ENCODE measurements at places on chromosomes 1 and 21. TPM values are rescaled to one million over a fixed set of nuclear protein-coding genes. Genes with fewer than 3 reads are reported as not detected.

DNA sequence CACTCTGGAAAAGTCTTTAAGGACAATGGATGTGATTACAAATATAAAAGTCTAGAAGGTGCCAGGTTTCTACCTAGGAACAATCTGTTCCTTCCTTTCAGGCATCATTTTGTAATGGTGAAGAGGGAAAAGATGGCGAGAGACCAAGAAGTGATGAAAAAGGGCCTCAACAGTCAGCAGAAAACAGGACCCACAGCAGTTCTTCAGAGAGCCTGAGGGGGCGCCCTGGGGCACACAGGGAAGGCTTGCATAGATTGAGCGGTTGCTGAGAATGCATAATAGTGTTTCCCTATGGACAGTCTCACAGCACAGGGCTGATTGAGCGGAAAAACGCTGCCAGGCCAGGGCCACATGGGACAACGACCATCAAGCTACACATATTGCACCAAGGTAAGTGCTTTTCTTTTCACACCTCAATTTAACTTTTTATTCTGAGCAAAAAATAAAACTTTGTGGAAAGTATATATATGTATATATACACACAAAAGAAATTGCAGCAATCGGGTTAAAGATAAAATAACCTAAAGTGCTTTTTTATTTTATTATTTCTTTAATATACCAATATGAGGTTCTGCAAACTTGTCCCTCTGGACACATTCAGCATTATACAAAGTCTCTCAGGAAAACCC lies 3.1 kb upstream of the YRDC start:
- H3K4me3 ChIP-seq: no peak overlapping the region
- H3K36me3 ChIP-seq: no peaks in the 10 kb centered on the region
- H3K27ac ChIP-seq: peak overlapping the region; percentile 65
- H3K27me3 ChIP-seq: no peaks in the 10 kb centered on the region
- peaks cover 31% of the 10 kb centered on the region for H3K4me1 ChIP-seq

DNA sequence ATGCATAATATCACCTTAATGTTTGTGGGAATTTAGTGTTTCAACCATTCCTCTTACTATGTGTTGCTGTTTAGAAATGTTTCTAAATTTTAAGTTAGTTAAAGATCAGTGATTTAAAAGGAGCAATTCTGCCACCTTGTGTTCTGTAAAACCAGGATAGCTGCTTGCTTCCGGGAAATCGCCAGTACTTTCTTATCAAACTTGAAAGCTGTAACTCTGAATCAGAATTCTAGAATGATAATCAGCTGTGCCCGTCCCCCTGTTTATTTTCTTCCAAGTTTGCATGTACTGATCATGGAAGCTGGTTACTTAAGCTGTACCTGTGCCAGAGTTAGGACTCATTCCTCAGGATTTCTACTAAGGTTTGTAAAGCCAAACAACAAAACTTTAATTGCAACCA lies 656.4 kb downstream of the LTN1 start:
- H3K27me3 ChIP-seq: no peaks in the 10 kb centered on the region
- no peak for DNase-seq
- H3K27ac ChIP-seq: peak overlapping the region; percentile 6

DNA sequence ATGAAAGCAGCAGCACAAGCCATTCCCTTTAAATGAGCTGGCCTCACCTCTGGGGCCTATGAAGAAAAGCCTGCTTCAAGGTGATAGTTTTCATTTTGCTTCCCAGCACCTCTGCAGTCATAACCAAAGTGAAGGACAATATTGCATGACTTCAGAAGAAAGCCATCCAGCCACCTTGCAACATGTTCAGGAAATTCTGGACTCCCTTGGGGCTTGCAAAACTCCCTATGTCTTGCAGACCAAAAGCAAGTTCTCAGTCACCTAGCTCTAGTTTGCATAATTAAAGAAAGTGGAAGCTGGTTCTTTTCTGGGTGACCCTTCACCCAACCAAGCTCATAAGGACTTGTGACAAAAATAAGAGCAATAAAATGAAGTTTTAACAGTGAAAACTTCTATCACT lies 87.6 kb downstream of the GFI1 start:
- peaks cover 4% of the 10 kb centered on the region for H3K36me3 ChIP-seq
- no peak overlapping the region for H3K27ac ChIP-seq
- no peak overlapping the region for H3K4me3 ChIP-seq
- DNase-seq: no peak

- H3K4me3 ChIP-seq: no peak overlapping the region
- no peak for DNase-seq
- H3K27ac ChIP-seq: no peak overlapping the region
Observed at GRCh38 chr1:57158604-57158998, 192.8 kb upstream of the C8B start.

DNA sequence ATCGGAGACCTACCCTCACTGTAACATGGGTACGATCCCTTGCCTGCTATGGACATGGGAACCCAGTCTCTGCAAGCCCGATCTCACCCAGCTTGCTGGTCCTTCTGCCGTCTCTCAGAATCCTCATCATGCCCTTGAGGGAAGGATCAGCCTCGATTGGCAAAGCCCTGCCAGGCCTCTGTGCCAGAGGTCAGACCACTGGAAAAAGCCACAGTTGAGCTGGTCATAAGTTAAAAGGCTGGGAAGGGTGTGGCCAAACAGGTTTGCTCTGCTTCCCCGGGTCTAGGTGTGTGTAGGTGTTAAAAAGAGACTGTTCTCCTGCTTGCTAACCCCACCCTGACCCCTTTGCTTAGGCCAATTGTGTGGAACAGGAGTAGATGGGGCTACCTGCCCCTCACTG lies 19.5 kb upstream of the PADI3 start:
- no peak overlapping the region for H3K27ac ChIP-seq
- H3K27me3 ChIP-seq: no peaks in the 10 kb centered on the region
- H3K4me1 ChIP-seq: peaks cover 41% of the 10 kb centered on the region
- no peaks in the 10 kb centered on the region for H3K36me3 ChIP-seq
- no peak for DNase-seq

CYP4Z1 gene
- not detected for total RNA-seq

HES2 gene
- total RNA-seq: not detected

S100A7 gene
- total RNA-seq: not detected

NCAM2 gene
- total RNA-seq: 135 TPM

TRIM58 gene
- 1.5 TPM for total RNA-seq

Measured in osteocyte (in vitro differentiated cells).